Activated T-helper 17 cell treated with anti-CD3 and anti-CD28 coated beads, Interleukin-2, amount 50 U/mL, for 72 hours (primary cell): ENCODE measurements at places on chromosomes 13 and 19. TPM values are rescaled to one million over a fixed set of nuclear protein-coding genes. Genes with fewer than 3 reads are reported as not detected.
A peak's percentile ranks its signal among the peaks of the same experiment; 100 is the strongest.

Gene CYP2A7
- total RNA-seq = not detected

DNA sequence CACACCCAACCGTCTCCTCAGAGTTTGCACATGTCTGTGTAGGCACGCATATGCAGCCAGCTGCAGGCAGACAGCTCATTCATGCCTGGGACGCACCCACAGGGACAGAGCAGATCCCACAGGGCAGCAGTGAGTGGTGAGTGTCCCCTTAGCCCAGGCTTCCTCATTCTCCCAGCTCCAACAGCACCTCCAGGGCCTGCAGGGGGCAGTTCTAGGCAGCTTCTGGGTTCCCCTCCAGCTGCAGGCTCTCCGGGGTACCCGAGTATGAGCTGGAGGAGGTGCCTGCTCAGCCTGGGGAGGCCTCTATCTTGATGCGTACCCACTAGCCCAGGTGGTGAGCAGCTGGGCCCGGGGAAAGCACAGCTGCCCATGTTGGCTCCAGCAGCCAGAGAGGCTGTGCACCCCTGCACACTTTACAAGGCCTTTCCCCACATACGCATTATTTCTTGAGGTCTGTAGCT is 1.3 kb upstream of the SHANK1 start:
- no peak for ATAC-seq

Gene ZNF491
- total RNA-seq = 0.52 TPM

- ATAC-seq = peak; percentile 55
Measured at GRCh38 chr19:10286803-10287737, at the start of gene ICAM4. ICAM4 (plus strand) TSS chr19:10286955; CDS start chr19:10287013, 58 bp downstream.

DNA sequence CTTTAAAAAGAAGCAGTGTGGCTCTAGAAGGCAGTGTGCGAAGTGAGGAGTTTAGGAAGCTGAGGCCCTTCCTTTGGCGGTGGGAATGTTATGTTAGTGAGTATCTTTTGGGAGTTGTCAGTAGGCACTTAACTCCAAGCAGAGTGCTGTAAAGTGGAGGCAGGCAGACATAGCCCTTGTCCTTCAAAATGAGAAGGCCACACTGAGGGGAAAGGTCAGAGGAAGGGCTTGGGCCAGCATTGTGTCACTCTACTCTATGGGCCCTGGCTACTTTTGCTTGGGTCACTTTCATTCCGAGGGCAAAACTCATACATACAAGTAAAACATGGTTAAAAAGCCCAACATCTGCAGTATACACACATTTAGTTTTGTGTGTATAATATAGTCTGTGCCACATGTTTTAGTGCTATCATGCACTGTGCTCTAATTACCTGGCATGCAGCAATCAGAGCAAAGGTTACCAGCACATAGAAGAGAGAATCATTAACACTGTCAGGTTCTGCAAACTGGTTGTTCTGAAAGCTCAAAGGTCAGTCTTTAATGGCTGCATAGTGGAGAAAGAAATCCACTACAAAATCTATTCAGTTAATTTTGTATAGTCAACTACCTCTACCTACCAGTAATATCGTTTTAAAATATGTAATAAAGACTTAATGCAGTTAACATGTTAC is 64.4 kb downstream of the WASF3 start:
- no peak for ATAC-seq

- no peak for ATAC-seq
Measured at GRCh38 chr13:96811049-96811448, 183.2 kb downstream of the OXGR1 start.

Gene ZNF121
- total RNA-seq = 62.7 TPM

Gene KIR2DL3
- total RNA-seq = not detected

- ATAC-seq = peak; percentile 27
Measured at GRCh38 chr13:99658261-99658991, 157.2 kb downstream of the TM9SF2 start.

DNA sequence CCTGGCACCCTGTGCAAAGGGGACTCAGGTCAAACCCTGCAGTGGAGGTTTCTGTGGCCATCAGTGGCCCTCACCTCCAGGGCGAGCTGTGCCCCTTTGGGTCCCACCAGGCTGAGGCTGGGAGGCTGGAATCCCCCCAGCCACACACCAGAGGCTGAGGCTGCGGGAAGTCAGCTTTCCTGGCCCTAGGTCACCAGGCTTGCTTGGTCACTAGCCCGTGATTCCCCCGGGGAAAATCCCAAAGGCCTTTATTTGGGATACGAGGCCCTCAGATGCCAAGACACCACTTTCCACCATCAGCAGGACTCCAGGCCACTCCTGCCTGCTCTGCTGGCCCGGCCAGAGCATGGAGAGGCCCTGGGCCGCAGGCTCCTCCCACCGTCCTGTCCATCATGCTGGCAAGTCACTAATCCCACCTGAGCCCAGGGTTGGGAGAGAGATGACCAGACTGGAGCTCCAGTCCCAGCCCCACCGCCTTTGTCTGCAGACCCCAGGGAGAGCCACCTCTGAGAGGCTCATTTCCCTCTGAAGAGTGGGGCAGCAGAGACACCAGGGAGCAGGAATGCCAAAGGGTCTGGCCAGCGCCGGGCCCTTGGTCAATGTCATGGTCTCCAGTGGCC is 4.7 kb downstream of the NKPD1 start:
- no peak for ATAC-seq
